Midbrain (tissue), 1 donor: ENCODE measurements at places on chromosomes 6 and 20.

GRCh38 chr6:9315966-9316650, 880.8 kb upstream of the SLC35B3 start:
- no peak for DNase-seq

DNA sequence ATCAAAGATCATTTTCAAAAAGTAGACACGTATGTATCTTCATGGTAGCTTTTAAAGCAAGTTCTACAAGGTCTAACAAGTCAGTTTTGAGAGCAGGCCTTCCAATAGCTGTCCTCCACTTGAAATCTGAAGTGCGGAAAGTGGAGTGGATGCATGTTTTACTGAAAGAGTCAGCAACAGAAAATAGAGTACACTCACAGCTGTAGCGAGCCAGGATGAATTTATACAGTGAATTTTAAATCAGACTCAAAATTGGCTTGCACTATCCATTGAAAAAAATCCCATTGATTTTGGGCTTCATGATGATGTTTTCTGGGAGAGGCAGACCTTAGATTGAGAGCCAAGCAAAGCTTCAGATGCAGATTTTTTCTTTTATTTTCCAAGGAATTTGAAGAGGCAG, 80.6 kb downstream of the GJA10 start:
- no peak for DNase-seq

- DNase-seq: no peak
These were observed 392.3 kb upstream of the RUNX2 start for GRCh38 chr6:44935693-44936300.

- no peak for DNase-seq
These were observed 150.9 kb downstream of the EYA4 start for GRCh38 chr6:133392015-133392414.

DNA sequence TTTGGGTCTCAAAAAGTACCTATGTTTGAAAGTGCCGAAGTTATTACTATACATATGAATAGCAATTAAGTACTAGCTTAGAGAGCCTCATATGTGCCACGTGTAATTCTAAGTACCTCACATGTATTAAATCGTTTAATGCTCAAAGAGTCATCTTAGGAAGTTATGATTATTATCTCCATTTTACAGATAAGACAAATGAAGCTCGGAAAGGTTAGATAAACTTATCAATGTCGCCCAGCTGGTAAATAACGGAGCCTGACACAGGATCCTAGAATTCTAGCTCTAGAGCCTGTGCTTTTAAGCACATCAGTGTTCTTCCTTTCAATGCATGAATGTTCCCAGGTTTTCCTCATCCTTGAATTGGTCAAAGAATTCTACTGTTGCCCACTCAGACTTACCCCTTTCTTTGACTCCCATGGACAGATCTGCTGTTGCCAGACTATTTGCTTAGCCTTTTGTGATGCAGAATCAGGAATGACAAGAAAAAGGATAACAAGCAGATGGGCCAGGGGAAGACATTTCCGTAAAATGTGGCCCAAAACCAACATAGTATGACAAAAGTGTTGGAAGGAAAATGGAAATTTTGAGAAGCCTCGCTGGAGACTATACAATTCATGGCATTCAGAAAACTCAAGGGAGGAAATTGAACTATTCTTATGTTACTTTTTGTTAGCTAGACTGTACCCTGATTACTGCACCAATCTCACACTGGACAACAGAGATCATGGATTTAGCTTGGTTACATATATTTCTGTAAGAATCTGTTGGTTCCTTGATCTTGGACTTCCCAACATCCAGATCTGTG, 237.1 kb upstream of the CITED2 start:
- DNase-seq: no peak

DNA sequence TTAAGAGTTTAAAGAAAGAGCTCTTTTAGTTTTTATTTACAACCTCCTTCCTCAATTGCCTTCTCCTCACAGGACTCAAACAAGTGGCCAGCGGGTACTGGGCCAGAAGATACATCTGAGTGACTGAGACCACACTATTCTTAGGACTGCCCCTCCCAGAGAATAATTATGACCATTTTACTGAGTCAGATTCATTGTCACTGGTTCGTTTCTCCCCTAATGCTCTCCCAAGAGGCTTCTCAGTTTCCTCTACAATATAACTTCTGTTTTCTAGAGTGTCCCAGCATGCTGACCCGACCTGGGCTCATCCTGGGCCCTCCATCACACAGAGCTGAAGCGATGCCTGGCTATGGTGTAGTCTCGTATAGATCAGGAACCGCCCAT, 279.9 kb downstream of the CD83 start:
- no peak for DNase-seq

- DNase-seq: no peak
These were observed 585.2 kb downstream of the HAO1 start for GRCh38 chr20:7355051-7355450.

- no peak for DNase-seq
These were observed 74.9 kb downstream of the IGF2R start for GRCh38 chr6:160043784-160044183.

DNA sequence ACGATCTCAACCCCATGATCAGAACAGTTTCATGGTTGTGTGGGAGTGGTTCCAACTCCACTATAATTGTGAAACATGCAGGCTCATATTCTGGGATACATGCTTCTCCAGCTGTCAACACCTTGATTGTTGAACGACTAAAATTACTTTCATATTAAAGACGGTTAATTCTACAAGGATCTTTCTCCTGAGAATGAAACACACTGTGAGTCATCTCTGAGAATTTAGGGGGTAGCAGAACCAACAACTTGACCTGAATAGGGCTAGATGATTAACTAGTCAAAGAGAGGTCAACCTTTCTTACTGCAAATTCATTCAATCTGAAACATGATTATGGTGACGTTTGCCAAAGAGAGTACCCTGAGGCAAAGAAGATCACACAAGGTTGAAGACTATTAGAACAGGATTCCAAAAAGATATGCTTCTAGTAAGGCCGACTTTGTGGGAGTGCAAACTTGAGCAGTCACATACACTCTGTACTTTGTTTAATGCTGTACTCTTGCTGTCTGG, 175.2 kb upstream of the CITED2 start:
- no peak for DNase-seq

GRCh38 chr6:69871107-69871506, 4.8 kb downstream of the COL19A1 start:
- DNase-seq: no peak

DNA sequence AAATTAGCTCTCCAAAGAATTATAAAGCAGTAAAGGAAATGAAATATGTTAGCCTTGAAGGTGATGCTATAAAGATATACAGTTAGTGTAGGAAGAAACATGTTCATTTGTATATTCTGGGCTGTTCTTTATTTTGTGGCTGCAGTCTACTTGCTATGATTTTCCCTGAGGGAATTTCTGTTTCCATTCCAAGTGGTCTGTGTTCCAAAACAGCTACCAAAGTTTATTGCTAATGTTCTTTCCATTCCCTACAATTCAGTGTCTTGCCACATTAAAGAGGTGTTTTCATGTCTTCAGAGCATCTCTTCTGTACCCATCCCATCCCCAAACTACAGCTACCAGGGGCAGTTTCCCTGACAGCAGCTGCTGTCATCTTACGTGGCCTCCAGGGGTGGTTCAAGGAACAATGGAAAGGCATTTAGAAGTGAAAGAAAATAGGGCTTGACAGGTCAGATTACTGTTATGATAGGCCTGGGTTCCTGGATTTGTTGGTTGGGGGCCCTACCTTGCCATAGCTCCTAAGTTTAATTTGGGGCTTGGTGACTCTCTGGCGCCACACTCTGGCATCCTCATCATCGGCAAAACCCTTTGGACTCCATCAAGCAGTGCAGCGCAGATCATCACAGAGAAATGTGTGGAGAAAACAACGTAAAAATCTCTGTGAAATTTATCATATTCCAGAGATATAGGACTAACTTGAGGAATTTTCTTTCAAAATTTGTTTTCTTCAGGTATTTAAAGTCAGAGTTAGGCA, 33.8 kb upstream of the AIG1 start:
- peak; percentile 36 for DNase-seq
